Kidney (tissue), 22 donors: ENCODE measurements at places on chromosomes 11 and 22. TPM values are rescaled to one million over a fixed set of nuclear protein-coding genes. Genes with fewer than 3 reads are reported as not detected.

DNA sequence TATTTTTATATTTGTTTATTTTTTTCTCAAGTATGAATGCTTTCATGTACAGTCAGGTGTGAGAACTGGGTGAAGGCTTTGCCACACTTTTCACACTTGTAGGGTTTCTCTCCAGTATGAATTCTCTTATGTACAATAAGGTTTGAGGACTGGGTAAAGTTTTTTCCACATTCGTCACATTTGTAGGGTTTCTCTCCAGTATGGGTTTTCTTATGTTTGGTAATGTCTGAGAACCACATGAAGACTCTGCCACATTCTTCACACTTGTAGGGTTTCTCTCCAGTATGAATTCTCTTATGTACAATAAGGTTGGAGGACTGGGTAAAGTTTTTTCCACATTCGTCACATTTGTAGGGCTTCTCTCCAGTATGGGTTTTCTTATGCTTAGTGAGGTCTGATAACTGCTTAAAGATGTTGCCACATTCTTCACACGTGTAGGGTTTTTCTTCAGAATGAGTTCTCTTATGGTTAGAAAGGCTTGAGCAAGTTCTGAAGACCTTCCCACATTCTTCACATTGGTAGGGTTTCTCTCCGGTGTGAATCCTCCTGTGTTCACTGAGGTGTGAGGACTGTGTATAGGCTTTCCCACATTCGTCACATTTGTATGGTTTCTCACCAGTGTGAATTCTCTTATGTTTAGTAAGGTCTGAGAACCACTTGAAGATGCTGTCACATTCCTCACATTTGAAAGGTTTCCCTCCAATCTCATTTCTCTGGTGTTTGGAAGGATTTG lies 19.7 kb downstream of the ZNF195 start:
- no peak for DNase-seq
- peaks cover 32% of the 10 kb centered on the region for H3K36me3 ChIP-seq

DNA sequence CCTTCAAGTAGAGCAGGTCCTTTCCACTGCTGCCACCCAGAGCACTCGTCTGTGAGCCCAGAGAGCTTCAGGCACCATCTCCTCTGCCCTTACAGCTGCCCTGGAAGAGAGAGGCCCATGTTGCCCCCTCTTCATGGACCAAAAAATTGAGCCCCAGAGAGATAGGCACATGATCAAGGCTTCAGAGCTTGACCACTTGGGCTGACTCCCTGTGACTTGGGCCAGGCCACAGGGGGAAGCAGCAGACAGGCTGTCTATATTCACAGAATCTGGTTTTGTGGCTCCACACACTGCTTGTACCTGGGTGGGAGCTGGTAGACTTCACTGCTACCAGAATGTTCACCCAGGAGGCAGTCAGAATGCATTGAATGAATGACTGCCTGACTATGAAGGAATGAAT lies 58.2 kb downstream of the SMIM38 start:
- H3K4me1 ChIP-seq = no peaks in the 10 kb centered on the region
- no peaks in the 10 kb centered on the region for H3K27me3 ChIP-seq
- no peaks in the 10 kb centered on the region for H3K36me3 ChIP-seq

- H3K27ac ChIP-seq = no peak overlapping the region
- H3K27me3 ChIP-seq = no peaks in the 10 kb centered on the region
- H3K4me3 ChIP-seq = no peak overlapping the region
Observed at GRCh38 chr11:22244986-22245592, 52.2 kb downstream of the ANO5 start.

The PLCB3 gene
- total RNA-seq = 24.6 TPM

The CHADL gene
- total RNA-seq = 2.7 TPM
